Body of pancreas (tissue), 4 donors: ENCODE measurements at places on chromosomes 3 and 15. TPM values are rescaled to one million over a fixed set of nuclear protein-coding genes. Genes with fewer than 3 reads are reported as not detected.

OIP5 gene
- not detected for total RNA-seq

ANKRD63 gene
- total RNA-seq: not detected

GRCh38 chr15:63939531-63940130, 105.9 kb upstream of the HERC1 start:
- DNase-seq: peak; percentile 30

- no peak for DNase-seq
Measured at GRCh38 chr3:30522476-30522875, 83.9 kb upstream of the TGFBR2 start.

GRCh38 chr3:161072751-161073150, 32.4 kb downstream of the B3GALNT1 start:
- no peak for DNase-seq
